NCI-H524 treated with DMSO at 0.1 percent for 48 hours (cell line): ENCODE measurements at places on chromosomes 2 and 18.

- DNase-seq, result no peak
These were observed 6.6 kb downstream of the D2HGDH start for GRCh38 chr2:241741016-241741415.

- DNase-seq, result no peak
These were observed 85.2 kb downstream of the EML4 start for GRCh38 chr2:42254186-42254895.

DNA sequence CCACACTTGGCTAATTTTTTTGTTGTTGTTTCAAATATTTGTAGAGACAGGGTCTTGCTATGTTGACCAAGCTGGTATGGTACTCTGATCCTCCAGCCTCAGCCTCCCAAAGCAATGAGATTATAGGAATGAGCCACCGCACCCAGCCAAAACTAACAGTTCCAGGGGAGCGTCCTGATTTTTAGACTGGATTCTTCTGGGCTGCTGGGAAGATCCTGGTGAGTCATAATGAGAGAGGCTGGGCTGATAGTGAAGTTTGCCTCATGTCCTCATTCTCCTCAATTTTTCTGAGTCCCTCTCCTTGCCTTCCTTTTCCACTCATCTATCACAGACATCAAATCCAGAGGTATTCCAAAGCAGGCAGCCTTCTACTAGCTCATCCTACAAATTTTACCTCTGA, 81.3 kb downstream of the VSNL1 start:
- no peak for DNase-seq

DNA sequence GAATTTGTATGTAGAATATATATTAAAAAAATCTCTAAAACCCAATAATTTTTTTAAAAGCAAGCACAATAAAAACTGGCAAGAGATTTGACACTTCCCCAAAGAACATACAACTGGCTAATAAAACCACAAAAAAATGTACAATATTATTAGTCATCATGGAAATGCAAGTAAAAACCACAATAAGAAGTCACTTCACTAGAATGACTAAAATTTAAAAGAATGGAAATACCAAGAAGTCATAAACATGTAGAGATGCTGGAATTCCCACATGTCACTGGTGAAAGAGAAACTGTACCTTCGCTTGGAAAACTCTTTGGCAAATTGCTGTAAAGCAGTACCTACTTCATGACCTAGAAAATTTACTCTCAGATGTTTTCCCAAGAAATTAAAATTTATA, 43.4 kb upstream of the KYNU start:
- no peak for DNase-seq

- DNase-seq, result no peak
These were observed 4.3 kb upstream of the HS6ST1 start for GRCh38 chr2:128322715-128323554.

GRCh38 chr2:68757081-68757480, 22.5 kb downstream of the ARHGAP25 start:
- DNase-seq, result no peak

DNA sequence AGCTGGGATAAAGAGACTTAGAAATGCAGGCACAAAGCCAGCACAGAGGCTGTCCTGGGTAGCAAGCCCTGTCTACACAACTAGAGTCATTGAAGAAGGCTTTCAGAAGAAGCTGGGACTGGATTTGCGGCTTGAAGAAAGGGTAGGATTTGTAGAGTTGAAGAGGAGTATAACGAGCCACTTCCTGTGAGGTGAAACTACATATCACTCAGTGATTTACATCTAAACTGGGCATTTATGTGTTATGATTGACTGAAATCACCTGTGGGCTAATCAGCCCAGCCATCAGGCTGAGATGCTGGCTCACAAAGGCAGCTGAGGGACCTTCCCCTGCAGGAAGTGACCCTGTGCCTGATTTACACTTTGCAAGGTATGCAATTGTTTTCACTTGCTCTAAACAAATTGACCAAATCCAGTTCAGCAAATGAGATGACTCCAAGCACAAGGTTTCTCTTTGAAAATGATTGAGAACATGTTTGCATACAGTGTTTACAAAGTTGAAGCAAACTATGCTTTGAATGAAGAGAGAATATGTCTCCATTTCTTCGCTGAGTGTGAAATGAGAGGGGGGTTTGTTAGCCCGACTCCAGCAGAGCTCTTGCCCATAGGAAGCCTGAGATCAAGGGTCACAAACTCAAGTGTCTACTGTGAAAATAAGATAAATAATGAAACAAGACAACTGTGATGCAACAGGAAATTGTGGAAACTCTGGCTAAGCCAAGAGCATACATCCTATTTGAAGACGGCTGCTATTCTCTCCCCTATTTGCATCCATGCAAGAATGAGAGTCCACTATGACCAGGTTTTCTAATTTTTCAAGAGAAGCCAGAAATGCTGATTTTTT, 69.3 kb upstream of the HK2 start:
- no peak for DNase-seq

GRCh38 chr18:55541571-55541970, 46.4 kb downstream of the TCF4 start:
- DNase-seq, result no peak

- DNase-seq, result no peak
These were observed 112.1 kb upstream of the PIK3C3 start for GRCh38 chr18:41842886-41843285.

- DNase-seq, result no peak
These were observed 16.1 kb downstream of the ACOXL start for GRCh38 chr2:110748489-110748867.

DNA sequence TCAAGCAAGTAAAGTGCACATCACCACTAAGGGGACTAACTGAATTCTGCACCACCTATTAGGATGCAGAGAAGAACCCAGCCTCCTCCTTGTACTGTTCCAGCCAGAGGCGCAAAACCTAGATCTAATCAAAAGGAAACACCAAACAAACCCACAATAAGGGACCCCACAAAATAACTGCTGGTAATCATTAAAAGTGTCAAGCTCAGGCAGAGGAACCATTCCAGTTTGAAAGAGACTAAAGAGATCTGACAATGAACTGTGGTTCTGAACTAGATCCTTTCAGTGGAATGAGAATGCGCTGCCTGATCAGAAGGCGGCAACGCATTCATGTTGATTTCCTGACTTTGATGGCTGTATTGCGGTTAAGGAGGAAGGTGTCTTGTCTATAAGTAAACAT, 16.8 kb downstream of the HDLBP start:
- no peak for DNase-seq

DNA sequence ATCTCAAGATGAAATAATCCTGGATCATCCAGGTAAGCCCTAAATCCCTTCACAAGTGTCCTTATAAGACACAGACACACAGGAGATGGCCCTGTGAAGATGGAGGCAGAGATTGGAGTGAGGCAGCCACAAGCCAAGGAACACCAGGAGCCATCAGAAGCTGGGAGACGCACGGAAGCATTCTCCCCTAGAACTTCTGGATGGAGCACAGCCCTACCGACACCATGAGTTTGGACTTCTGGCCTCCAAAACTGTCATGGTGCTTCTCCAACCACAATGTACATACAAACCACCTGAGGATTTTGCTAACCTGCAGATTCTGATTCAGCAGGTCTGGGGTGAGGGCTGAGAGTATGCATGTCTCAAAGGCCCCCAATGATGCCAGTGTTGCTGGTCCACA, 42.5 kb downstream of the ADD2 start:
- no peak for DNase-seq

DNA sequence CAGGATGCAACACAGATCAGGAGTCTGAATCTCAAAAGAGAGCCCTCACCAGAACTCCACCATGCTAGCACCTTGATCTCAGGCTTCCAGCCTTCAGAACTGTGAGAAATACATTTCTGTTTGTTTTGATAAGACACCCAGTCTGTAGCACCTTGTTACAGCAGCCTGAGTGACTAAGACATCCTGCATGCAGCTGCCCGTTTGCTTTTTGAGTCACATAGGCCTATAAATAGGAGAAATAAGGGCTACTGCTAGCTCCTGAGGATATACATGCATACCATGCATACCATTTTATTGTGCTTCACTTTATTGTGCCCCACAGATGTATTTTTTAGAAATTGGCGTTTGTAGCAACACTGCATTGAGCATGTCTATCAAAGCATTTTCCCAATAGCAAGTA, 337.8 kb downstream of the CDH2 start:
- DNase-seq, result no peak

- DNase-seq, result no peak
These were observed 207.5 kb downstream of the SPP2 start for GRCh38 chr2:234257859-234258561.

DNA sequence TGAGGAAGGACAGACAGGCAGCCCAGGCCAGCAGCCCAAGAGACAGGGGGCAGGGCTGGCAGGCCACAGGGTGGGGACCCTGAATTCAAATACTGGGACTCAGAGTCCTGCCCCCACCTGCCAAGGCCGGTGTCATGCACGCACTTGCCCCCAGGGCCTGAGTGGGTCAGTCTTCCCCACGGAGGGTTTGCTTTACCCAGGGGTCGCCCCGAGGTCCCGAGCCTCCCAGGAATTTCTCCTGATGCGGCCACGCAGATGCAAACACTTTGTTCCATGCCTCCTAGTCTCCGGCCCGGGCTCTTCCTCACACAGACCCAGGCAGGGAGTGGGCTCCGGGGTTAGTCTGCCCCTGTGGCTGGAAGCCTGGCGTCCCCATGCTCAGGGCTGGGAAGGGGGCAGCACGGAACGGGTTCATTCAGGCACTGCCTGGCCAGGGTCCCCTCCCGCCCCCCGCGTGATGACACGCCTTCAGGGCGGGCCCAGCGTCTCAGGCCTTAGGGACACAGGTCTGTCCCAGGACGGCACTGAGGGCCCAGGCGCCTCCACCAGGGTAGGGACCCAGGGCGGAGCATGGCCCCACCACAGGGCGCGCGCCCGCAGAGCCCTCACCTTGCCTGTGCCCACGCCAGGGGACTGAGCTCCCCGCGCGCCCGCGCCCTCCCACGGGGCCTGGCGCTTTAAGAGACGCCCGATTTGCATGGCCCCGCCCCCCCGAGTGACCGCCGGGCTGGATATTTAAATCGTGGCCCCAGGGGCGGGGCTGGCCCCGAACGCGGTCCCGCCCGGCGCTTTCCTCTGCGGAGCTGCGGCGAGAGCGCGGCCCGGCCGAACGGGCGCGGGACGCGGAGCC, at the start of gene SNED1:
Gene SNED1, plus strand, starts transcription at position 763 of the 850 bp plus-strand sequence. CDS start 220 bp downstream, outside the sequence.
- no peak for DNase-seq

GRCh38 chr2:218323526-218324472, 31.5 kb upstream of the TMBIM1 start:
- DNase-seq, result no peak

- DNase-seq, result no peak
These were observed 146.9 kb downstream of the SLC4A10 start for GRCh38 chr2:161771148-161771547.

DNA sequence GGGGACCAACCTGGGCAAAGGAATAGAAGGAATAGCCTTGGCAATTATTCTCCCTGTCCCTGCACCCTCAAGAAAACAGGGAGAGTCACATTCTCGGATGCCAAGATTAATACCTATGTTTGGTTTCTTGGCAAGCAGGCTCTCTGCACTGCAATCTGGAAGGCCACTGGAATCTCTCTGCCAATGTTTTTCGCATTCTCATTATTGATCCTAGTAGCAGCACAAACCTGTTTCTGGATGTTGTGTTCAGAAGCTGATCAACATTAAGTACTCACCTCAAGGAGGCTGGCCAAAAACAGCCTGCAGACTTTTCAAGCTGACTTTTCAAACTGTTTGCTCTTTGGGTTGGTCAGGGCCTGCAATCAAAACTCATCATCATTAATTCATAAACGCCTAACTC, 62.2 kb downstream of the CLHC1 start:
- DNase-seq, result no peak

DNA sequence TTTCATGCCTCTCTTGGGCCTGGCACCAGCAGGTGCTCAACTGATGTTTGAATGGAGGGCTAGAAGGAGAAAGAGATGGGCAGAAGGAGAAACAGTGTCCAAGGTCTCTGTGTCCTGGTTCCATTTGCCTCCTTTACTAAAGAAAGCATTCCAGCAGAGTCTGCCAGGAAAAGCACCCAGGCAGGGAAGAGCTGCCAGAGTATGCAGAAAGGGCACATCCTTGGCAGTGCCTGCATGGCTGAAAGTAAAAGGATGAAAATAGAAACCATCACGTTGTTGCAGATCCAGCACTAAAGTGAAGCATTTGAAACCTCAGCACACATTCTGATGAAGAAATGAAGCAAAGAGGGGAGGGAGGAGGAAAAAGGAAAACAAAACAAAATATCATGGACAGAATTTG, 142.2 kb downstream of the ESCO1 start:
- DNase-seq, result no peak

- DNase-seq, result no peak
These were observed 38.1 kb upstream of the RTN4 start for GRCh38 chr2:55088400-55088799.

DNA sequence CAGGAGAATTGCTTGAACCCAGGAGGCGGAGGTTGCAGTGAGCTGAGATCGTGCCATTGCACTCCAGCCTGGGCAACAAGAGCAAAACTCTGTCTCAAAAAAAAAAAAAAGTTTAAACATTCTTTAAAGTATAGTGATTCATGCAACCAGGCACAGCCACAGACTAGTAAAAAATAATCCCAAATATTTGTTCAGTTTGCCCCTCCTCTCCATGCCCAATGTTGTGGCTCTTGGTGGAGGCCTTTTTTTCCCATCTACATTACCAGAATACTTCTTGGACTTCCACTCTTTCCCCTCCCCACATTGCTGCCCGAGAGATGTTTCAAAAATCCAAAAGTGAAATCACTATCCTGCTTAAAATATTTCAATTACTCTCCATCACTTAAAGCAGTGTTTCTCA, 5.1 kb upstream of the MALT1 start:
- no peak for DNase-seq

GRCh38 chr2:235725841-235726240, 232.0 kb downstream of the AGAP1 start:
- DNase-seq, result no peak

GRCh38 chr2:217953011-217953481, 49.7 kb downstream of the TNS1 start:
- no peak for DNase-seq

GRCh38 chr18:36578871-36579710, 249.7 kb downstream of the TPGS2 start:
- no peak for DNase-seq
